Esophagus squamous epithelium (tissue), 5 donors: ENCODE measurements at places on chromosomes 12 and 14.

DNA sequence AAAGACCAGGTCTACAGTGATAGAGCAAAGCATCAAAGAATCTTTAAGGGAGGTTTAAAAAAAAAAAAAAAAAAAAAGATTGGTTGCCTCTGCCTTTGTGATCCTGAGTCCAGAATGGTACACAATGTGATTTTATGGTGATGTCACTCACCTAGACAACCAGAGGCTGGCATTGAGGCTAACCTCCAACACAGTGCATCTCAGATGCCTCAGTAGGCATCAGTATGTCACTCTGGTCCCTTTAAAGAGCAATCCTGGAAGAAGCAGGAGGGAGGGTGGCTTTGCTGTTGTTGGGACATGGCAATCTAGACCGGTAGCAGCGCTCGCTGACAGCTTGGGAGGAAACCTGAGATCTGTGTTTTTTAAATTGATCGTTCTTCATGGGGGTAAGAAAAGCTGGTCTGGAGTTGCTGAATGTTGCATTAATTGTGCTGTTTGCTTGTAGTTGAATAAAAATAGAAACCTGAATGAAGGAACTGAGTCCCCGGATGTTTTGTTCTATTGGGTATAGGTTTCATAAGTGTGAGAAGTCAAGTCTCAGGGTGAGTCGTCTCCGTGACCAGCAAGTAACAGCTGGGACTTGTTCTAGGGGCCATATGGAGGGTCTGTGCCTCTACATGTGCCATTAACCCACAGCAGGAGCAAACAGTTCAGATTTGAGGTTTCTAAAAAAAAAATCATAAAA lies 9.3 kb downstream of the PEBP1 start:
- DNase-seq = no peak

DNA sequence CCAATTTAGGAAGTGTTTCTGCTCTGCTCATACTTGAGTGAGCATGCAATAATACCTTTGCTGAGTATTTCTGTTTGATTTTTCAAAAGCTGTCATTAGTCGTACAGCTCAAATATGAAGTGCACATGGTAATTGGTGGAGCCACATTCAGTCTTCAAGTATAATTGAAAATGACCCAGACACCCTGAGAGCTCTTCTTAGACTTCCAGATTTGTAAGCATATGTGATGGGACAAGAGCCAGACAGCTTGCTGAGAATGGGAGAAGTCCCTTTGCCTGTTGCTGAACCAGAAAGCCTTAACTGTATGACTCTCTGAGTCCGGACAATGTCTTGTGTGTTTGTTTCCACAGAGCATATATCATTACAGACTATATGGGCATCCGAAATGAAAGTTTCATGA lies 307.3 kb downstream of the TMEM117 start:
- no peak for DNase-seq

DNA sequence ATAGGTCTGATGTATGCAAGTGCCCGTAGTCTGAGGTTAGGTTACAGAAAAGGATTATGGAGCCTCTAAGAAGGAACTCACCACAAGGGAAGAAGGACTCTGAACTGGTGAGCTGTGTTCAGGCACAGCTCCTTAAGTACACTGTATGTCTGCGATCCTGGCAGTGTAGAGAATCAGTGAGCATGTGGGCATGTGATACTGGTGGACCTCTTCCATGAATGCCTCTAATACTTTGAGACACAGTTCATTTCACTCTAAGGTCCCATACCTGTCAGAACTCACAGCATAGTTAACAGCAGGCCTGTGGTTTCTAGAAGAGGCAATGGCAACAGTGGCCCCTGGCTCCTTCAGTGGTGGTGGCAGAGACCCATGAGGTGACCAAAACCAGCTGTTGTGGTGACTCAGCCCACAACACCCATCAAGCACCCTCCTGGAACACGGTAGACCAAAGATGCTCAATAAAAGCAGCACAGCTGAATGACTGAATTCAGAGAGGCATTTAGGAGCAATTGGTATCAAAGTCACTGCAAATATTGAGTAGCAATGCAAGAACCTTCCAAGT lies 6.9 kb upstream of the OR6J1 start:
- DNase-seq = no peak

DNA sequence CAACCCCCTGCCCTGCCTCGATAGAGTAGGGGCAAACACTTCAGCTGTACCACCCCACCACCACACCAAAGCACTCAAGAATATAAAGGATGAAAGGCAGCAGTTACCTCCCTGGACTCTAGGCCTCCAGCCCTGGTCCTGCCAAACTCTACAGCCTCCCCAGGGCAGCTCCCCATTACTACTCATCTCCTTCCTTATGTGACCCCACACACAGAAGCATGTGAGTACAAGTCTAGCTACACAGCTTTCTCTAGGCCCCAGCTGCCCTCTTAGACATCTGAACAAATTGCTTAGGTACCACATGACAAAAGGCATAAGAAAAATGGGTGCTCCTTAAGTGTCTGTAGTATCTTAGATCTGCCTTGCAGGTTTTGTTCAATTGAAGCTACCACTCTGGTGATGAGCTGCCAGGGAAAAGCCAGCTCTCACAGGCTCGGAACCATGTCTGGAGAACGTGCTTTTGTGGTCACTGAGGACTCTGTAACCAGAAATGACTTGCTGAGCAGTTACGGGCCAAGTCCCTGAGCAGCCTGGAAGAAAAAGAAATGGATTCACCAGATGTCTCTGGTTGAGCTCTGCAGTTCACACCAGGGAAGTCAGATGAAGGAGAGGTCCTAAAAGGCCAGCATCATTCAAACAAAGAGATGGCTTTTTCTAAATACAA lies 32.8 kb downstream of the FMNL3 start:
- DNase-seq = no peak

DNA sequence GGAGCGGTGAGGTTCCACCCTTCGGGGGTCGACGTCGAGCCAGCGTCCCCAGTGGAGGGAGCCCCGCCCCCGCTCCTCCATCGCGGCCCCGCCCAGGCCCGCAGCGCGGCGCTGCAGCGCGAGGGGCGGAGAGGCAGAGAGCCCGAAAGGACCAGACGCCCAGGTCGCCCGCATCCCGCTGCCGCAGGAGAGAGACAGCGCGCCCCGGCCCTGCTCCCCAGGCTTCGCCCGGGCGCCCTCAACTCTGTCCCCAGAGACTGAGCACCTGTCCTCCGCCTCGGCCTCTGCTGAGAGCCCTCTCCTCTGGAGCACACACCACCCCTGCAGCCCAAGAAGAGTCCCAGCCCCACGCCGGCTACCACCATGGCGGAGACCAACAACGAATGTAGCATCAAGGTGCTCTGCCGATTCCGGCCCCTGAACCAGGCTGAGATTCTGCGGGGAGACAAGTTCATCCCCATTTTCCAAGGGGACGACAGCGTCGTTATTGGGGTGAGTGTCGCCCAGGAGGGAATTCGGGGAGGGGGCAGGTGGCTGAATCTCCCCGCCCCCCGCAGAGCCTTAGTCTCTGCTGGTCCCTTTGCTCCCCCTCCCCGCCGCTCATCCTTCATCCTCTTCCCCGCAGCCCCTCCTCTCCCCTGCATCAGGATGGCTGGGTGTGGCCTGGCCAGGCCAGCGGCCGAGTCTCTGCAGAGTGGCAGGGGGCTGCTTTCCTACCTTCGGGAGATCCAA lies at the start of gene KIF5A:
KIF5A (plus strand) TSS at position 136 of the 732 bp plus-strand sequence; CDS start at position 364, 228 bp downstream.
- DNase-seq = no peak

DNA sequence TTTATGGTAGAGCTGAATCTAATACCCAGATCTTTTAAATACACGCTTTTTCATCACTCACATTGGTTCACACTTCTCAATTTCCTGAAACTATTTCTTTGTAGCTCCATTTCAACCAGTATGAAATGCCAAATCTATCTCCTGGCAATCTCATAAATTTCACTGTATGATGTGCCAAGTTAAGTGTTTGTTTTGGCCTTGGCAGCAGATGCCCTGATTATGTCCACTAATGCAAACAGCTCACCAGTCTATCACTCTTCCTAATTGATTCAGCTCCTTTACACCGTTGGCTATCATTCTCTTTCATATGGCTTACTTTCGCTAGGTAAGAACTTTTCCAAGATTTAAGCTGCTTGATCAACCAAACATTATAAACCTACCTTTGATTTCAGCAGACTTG lies 58.6 kb downstream of the ZFC3H1 start:
- DNase-seq = no peak

- no peak for DNase-seq
Measured at GRCh38 chr14:61838661-61839245, 76.5 kb downstream of the SNAPC1 start.

- DNase-seq = no peak
Measured at GRCh38 chr12:4135919-4136605, 137.5 kb upstream of the CCND2 start.

- no peak for DNase-seq
Measured at GRCh38 chr12:110928700-110929099, 8.3 kb upstream of the MYL2 start.

GRCh38 chr12:53232646-53233461 lies 845 bp upstream of the RARG start:
- DNase-seq = no peak

DNA sequence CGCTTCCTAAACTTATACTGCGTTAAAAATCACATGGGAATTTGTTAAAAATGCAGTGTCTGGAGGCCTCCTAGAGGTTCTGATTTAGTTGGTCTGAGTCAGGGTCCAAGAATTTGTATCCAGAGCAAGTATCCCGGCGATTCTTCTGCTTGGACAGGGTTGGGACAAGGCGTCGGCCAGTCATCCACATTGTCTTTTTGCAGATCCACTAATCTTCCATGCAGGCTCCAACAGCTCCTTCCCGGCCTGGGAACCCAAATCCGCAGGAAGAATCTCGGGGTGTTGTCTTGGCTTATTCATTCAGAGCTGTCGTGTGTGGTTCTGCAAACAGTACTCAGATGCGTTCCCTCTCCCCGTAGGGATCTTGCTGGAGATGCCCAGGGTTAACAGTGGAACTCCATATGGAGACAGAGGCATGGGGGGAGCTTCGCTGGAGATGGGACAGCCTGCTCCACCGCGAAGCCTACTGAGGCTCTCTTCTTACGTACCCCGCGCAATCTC lies 25.3 kb downstream of the GPRC5D start:
- DNase-seq = no peak

DNA sequence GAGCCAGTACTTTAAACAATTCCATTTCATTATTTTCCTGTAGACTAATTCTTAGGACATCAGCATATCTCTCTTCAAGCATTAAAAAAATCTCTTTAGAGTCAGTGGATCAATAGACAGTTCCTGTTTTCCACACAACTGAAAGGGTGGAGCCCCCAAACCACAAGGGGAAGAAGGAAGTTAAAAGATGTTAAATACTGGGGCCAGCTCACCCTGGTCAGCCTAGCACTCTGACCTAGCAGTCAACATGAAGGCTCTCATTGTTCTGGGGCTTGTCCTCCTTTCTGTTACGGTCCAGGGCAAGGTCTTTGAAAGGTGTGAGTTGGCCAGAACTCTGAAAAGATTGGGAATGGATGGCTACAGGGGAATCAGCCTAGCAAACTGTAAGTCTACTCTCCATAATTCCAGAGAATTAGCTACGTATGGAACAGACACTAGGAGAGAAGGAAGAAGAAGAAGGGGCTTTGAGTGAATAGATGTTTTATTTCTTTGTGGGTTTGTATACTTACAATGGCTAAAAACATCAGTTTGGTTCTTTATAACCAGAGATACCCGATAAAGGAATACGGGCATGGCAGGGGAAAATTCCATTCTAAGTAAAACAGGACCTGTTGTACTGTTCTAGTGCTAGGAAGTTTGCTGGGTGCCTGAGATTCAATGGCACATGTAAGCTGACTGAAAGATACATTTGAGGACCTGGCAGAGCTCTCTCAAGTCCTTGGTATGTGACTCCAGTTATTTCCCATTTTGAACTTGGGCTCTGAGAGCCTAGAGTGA lies at the start of gene LYZ:
LYZ (plus strand) TSS at position 220 of the 777 bp plus-strand sequence; CDS start at position 248, 28 bp downstream.
- DNase-seq = no peak

DNA sequence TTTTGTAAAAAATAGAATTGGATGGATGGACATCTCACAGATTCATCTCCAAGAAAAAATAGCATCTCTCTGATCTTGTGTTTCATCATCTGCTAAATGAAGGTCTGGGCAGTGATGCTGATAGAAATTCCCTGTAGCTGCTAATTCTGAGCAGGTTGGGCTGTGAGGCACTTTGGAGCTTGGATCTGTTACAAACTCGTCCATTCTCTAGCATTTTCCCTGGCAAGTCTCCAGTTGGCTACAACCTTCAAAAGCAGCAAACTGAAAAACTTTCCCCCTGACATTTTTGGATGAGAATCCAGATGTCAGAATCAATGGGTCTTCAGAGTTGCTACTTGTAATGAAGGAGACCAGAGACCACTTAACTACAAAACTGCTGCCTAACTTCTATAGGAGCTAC lies 72.7 kb downstream of the TPH2 start:
- DNase-seq = no peak

DNA sequence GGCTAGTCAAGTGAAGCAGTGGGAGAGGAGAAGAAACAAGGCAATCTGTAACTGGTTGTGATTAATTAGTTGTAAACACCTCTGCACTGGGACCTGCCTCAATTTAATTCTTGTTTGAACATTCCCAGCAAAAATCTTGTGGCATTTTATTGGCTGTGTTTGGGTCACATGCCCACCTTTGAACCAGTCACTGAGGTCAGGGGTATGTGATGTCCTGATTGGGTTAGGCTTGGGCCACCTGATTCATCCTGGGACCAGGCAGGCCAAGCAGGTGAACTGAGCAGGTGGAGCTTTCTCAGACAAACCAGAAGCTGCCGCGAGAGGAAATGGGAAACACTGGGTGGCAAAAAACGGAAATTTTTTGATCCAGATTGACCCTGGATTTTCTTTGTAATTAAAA lies 72.5 kb downstream of the NEDD1 start:
- DNase-seq = no peak

- DNase-seq = no peak
Measured at GRCh38 chr14:68124050-68124449, 304.5 kb downstream of the RAD51B start.

- DNase-seq = no peak
Measured at GRCh38 chr14:43360239-43360638, 1146.8 kb downstream of the FSCB start.

DNA sequence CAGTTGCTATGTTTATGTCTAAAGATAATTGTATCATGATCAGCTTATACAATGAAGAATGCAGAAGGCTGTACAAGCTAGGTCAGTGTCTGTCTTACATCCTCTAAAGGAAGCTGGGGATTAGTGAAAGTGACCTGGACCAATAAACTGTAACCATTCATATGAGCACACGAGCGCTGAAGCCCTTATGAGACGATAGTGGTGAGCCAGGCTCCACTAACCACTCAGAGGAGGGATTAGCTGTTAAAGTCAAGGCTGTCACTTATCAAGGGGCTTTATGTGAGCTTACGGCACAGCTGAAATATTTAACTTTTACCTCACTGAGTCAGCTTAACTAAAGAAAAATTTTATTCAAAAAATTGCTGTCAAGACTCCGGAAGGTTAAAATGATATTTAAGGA lies 30.3 kb downstream of the NDUFA12 start:
- DNase-seq = no peak

GRCh38 chr12:114499338-114499737 lies 93.4 kb upstream of the TBX5 start:
- no peak for DNase-seq

- no peak for DNase-seq
Measured at GRCh38 chr12:92802906-92803305, 100.1 kb downstream of the PLEKHG7 start.

- no peak for DNase-seq
Measured at GRCh38 chr12:8698879-8699278, 1.1 kb downstream of the RIMKLB start.
